Activated naive CD4-positive, alpha-beta T cell treated with Interleukin-2 at 50 U/mL for 16 hours (primary cell): ENCODE measurements at places on chromosomes 1 and 21.

DNA sequence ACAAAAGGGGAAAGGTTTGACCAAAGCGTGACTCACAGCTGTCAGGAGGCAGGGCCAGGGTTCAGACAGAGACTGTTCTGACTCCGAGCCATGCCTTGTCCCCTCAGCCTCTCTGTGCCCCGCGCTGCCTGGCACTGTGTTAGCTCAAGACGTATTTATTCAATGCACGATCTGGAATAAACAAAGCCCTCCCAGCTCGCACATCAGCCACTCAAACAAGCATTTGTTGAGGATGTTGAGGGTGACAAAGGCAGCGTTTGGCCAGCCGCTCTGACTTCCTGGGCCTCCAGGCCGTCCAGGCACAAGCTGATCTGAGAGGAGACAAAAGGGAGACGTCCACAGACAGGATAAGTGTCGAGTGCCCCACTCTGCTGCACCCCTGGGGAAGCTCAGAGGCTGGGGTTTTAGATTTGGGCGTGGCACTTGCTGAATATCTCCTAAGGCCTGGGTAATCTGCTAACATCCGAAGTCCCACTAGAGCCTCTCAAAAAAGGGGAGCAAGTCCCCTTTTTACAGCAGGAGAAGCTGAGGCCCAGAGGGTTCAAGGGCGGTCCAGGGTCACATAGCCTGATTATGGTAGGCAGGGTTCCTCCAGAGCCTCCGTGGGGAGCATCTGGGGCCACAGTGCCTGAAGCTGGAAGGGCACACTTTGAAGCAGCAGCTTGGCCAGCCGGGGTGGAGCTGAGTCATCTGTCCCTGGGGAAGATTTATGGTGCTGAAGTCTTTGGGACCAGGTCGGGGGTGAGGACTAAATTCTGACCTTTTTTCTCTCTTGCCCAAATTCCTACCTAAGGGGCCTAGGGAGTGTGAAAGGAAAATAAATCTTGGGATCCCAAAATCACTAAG lies 95.9 kb downstream of the SPSB1 start:
- DNase-seq, result no peak

DNA sequence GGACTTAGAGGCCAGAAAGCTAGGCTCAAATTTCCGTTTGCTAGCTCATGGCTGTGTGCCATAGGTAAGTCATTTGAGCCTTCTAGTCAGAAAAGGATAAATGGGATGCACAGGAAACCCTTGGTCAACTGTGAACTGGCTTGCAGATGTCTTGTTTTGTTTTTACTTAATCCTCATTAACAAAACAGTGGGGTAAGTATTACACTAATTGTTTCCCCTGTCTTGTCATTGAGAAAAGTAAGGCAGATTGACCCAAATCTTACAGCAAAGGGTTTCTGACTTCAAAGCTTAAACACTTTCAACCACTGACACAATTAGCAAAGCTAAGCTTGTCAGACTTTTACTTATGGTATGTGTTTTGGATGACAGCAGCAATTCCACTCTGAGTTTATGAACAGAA lies 291.3 kb downstream of the NTNG1 start:
- DNase-seq, result no peak

DNA sequence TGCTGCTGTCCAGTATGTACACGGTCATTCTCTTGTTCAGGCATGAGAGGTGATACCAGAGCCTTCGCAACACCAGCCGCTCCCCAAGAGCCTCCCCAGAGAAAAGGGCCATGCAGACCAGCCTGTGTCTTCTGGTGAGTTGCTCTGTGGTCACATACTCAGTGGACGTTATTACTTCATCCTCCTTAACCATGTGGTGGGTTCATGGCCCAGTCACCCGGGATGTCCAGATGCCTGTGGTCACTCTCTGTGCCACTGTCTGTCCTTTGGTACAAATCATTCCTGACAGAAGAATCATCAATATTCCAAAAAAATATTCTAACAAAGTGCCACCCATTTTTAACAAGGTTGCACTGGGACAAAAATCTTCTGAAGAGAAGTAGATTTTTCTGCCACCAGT lies 8.8 kb upstream of the ZNF124 start:
- no peak for DNase-seq

GRCh38 chr1:237981223-237981622 lies 90.5 kb upstream of the ZP4 start:
- DNase-seq, result no peak

DNA sequence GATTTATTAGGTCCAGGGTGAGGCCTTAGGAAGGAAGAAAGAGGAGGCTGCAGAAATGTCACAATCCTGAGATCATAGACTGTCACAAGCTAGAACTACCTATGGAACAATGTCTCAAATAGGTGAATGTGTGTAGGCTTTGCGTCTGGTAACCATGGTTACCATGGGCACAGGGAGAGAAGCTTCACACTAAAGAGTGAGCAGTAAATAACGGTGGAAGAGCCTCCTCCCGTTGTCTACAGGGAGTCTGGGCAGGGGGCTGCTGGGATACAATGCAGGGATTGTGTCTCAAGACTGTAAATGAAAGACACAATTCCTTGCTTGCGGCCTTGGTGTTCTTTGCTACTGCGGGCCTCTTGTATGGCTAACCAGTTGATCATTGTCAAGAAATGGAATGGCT lies 28.2 kb upstream of the KCNJ6 start:
- no peak for DNase-seq

DNA sequence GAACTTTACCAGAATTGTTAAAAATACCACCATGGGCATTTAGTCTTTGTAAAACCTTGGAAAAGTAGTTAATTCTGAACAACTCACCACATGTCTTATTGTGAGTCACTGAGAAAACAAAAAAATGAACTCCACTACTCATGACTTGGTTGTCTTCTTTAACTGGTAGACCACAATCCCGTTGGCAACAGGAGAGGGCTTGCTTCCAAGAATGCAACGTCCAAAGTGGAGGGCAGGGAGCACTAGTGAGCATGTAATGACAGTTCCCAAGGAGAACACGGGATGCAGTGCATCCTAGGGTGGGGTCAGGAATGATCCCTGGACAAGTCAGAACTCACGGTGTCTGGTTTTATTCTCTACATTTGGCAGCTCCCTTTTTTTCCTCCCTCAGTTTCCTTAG lies 15.2 kb upstream of the HMCN1 start:
- DNase-seq, result no peak

- DNase-seq, result no peak
Observed at GRCh38 chr1:201309416-201309815, 26.1 kb downstream of the PKP1 start.

GRCh38 chr1:2198571-2198970 lies 4.0 kb upstream of the FAAP20 start:
- DNase-seq, result no peak

DNA sequence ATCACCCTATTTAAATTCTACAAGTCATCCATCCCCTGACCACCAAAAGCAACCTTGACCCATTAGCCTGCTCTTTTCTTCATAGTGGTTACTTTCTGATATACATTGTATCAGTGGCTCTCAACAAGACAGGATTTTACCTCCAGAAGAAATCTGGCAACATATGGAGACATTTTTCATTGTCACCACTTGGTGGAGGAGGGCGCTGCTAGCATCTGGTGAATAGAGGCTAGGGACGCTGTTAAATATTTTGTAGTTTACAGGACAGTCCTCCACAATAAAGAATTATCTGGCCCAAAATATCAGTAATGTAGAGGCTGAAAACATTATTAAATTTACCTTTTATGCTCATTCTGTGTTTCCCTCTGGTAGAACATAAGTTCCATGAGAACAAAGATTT lies 6.1 kb downstream of the HSPA13 start:
- no peak for DNase-seq

- no peak for DNase-seq
Observed at GRCh38 chr1:162660574-162660973, 28.3 kb downstream of the DDR2 start.

- DNase-seq, result no peak
Observed at GRCh38 chr1:17213782-17214148, 8.8 kb downstream of the PADI1 start.

GRCh38 chr1:200874694-200875093 lies 1.9 kb downstream of the GPR25 start:
- DNase-seq, result no peak

DNA sequence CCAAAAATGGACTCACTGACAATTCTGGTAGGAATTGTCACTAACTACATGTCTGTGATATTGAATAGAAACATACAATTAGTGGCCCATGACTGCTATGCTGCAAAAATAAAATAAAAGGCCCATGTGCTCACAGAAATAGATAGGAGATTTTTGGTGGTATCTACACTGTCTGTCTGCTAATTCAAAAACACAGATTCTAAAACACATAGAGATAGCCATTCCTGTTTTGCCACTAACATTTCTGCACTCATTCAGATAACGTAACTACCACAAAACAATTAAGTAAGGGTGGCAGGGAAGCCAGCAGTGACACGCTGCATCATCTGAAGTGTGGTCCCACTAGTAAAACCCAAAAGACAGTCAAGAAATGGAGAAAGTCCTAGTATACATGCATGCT lies 202.2 kb upstream of the NFIA start:
- no peak for DNase-seq

DNA sequence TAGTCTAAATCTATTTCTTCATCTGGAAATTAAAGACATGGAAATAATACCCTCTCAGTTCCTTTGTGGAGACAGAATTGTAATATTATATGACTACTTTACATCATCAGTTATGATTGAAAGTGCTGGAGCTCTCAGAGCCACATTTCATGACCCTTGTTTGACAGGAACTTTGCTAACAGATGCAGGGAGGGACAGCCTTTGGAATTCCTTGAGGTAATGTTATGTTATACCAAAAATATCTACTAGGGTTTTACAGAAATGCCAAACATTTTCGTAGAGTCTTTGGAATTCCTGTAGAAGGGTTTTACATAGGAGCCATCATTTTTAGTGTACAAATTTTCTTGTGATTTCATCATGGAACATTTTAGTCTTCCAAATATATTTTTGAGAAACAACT lies 57.4 kb upstream of the ADAMTS5 start:
- no peak for DNase-seq

DNA sequence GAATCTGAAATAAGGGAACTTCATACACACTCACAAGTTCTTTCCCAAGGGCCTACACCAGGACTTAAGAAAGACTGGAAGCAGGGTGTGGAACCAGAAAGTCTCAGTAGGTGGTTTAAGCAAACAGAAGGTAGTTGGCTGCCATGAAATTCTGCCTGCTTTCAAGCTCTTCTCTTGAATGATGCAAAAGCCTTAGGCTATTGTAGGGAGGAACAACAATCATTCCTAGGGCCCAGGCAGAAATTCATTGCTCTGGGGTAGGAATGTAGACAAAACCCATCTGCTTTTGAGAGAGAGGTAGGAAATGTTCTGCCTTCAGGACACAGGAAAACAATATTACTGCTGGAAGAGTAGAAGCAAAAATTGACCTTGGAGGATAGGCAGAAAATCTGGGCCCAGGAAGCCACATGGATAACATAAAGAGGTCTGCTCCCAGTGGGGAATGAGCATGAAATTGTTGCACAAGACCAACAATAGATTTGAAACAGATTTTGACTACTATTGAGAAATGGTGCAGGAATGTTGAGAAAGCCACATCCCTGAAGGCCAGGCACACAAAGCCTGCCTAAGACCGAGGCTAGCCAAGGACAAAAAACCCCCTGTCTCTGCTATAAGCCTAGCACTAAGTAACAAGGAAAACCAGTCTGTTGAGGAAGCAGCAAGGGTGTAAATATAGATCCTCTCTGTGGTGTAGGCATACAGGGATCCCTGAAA lies 22.7 kb upstream of the SFT2D2 start:
- no peak for DNase-seq

GRCh38 chr1:214859647-214860046 lies 222.9 kb upstream of the KCNK2 start:
- DNase-seq, result no peak

DNA sequence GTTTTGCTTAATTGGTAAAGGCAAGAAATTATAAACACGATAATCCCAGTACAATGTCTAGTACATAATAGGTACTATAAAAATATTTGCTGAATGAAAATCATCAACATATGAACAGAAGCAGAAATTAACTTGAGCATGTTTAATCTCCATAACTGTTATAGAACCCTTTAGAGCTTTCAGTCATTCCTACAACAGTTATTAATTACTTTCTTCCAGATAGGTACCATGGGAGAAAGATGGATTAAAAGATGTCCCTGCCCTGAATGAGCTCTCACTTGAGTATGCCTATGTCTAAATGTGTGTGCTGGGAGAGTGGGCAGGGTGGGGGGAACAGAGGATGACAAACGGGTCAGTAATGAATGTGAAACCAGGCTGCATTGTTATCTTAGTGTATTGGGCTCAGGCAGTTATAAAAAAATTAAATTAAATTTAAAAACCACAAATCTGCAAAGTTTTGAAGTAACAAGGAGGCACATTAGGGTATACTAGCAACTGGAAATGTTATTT lies 2.4 kb downstream of the EPS15 start:
- DNase-seq, result peak; percentile 22

GRCh38 chr1:162456323-162456722 lies 41.3 kb upstream of the UHMK1 start:
- no peak for DNase-seq

GRCh38 chr1:39668111-39668510 lies 3.8 kb downstream of the NT5C1A start:
- DNase-seq, result no peak

DNA sequence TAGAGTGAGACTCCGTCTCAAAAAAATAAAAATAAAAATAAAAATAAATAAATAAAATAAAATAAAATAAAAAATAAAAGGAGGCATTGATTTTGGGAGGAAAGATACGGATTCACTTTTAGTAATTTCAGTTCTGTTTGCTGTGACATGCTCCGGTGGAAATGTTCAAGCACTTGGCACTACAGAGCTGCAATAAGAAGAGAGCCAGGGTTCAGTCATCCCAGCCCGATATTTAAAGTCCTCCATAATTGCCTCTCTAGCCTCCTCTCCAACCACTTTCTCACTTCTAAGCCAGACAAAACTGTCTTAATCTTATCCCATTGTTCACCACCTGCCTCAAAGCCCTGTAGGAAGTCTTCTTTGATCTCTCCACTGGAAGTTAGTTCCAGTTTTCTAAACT lies 55.0 kb upstream of the MACF1 start:
- no peak for DNase-seq

GRCh38 chr1:214569357-214570004 lies 18.1 kb upstream of the PTPN14 start:
- no peak for DNase-seq

GRCh38 chr1:221456918-221457317 lies 285.0 kb downstream of the DUSP10 start:
- no peak for DNase-seq

DNA sequence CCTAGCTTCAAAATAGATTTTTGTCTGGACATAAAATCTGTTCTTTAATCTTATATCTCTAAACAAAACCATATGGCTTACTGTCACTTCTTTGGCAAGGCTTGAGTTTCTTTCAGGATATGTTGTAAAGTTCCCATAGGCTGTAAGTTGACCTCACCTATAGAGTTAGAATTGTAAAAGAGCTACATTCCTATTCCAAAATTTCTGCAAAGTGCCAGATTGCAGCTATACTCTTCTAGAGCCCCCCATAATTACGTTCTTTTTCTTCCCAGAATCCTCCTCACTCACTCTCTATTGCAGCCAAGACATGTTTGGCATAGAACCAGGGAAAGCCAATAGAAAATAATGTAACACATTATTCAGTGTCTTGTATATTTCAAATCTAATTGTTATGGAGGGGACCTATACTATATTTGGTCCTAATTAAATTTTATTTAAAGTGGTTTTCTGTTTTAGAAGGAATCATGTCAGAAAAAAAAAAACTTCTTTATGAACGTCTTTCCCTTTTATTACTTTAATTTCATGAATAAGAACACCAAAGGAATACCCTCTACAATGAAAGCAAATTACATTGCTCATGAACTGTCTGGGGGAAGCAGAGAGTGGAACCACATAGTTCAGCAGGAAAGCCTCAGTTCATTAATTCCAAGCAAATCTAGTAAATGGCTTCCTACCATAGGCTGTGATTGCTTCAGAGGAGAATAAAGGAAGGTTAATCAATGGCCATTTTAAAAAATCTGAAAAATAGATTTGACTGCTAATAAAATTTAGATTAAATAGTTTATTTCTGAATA lies 22.3 kb downstream of the CTTNBP2NL start:
- no peak for DNase-seq
